Fibroblast of the aortic adventitia (primary cell): ENCODE measurements at places on chromosomes 1 and 21.

GRCh38 chr1:147083919-147084272 lies 88.4 kb downstream of the PRKAB2 start:
- DNase-seq = no peak

- DNase-seq = peak; percentile 53
Measured at GRCh38 chr1:31795801-31796621, 19.8 kb downstream of the SPOCD1 start.

DNA sequence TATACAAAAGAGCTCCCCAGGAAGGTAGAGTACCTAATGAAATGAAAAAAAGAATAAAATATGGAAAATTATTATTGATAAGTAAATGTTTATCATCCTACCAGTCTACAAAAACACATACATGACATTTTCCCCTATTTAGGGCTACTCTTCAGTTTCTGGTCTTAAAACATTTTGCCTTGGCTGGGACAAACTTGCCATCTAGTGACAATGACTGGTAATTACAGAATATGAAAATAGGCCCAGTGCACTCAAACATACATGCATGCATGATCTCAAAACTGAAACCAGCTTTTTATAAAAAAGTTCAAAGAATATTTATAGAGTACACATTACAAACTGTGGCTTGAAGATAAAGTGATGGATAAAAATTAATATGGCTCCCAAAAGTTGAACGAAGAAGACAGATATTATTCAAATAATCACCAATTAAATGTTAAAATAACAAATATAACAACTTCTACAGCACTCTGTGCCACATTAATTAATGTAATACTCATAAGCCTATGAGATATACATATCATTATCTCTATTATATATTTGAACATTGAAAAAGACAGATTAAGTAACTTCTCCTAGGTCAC lies 10.5 kb upstream of the RNPC3 start:
- DNase-seq = peak; percentile 84

GRCh38 chr21:38756746-38757145 lies 49.0 kb upstream of the ETS2 start:
- DNase-seq = peak; percentile 44

- no peak for DNase-seq
Measured at GRCh38 chr1:25922971-25923552, 16.8 kb upstream of the STMN1 start.

DNA sequence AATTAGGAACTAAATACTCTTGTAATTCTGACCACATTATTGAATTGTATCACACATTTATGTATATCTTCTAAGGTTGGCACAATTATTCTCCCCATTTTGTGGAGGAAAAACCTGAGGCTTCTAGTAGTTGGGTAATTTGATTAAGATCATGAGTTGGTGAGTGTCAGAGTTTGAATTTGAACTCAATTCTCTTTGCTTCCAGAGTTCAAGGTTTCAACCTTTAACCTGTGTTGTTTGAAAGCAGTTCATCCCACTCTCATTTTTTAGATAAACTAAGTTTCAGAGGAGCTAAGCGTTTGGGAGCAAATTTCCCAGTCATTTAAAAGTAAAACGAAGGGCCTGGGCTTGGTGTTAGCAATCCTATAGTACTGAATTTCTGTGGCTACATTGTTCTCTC lies 293.4 kb downstream of the ADGRL2 start:
- no peak for DNase-seq
